ENCODE measurements at places on chromosomes 12 and 14.

DNA sequence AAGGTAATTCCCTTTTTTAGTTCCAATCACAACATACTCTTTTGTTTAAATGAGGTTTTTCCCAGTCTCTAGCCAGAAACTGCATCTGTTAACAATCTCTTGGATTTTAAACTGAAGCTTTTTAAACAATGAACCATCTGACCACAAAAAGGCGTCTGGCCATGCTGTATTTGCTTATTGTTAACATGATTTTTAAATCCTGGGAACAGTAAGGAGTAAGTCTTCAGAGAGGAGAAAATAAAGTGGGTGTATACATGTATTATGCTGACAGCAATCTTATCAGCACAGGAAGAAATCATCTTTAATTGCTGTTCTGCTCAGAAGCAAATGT is 106.2 kb downstream of the DAAM1 start:
- DNase-seq: no peak

GRCh38 chr12:121467638-121468498 is 68.0 kb downstream of the RNF34 start:
- DNase-seq: no peak

DNA sequence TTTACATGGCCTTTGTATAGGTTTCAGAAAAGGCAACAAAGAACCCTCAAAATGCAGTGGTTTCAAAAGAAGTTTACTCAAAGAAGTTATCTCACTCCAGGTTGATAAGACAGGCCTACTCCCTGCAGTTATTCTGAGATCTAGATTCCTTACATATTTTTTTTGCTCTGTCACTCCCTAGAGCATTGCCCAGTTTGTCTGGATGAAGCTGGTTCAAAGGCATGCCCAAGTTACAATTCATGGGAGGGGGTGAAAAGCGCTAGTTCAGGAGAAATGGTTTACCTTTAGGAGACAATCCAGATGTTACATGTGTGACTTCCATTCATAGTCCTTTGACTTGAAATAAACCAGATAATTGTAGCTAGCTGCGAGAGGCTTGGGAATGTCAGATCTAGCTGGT is 115.0 kb downstream of the TPH2 start:
- DNase-seq: no peak

- DNase-seq: peak; percentile 2
Observed at GRCh38 chr12:26195641-26196420, 458 bp downstream of the SSPN start.

DNA sequence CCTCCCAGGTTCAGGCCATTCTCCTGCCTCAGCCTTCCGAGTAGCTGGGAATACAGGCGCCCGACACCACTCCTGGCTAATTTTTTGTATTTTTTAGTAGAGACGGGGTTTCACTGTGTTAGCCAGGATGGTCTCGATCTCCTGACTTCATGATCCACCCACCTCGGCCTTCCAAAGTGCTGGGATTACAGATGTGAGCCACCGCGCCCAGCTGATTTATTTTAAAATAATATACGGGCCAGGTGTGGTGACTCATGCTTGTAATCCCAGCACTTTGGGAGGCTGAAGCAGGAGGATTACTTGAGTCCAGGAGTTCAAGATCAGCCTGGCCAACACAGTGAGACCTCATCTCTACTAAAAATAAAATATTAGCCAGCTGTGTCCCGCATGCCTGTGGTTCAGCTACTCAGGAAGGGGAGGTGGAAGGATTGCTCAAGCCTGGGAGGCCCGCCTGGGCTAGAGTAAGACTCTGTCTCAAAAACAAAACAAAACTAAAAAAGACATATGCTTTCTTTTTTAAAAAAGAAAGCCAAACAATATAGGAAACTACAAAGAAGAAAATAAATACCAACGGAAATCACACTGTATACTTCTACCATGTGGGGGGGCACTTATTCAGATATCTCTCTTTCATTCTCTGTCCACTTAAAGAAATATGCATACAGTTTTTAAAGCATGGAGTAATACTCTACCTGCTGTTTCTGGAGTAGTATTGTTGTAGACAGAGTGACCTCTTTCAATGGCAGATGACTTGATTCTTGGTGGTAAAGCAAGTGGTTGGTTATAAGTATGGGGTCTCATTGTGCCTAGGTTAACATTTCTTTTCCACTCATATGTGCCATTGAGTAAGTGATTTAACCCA is 930 bp upstream of the MIA2 start:
- peak; percentile 16 for DNase-seq

DNA sequence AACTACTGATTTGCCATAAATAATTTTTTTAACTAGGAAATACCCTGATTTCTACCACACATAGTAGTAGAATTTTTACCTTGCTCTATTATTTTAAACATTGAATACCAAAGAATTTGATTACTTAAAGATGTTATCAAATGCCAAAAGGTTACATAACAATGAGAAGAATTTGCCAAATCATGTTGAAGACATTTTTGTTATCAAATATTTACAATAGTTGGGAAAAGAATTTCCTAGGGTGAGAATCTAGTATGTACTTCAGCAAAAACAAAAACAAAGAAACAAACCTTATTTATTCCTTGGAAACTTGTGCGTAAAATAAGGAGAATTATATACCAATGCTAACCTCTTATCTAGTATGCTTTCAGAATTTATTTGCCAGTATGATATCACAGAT is 107.2 kb downstream of the SCAF11 start:
- DNase-seq: no peak

DNA sequence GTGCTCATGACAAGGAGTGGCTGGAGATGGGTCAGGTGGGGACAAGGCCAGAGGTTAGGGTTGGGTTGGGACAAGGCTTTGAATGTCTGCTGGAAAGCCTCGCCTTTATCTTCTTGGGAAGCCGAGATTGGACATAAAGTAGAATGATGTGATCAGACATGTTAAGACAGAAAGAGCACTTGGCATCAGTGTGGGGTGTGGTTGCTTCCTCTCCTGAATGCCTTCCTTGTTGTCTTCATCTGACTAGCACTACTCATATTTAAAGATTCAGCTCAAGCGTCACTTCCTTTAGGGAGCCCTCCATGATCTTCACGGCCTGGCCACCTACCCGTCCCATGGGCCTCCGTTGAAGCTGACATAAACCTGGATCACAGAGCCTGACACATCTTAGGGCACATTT is 14.8 kb upstream of the C12orf75 start:
- DNase-seq: no peak

DNA sequence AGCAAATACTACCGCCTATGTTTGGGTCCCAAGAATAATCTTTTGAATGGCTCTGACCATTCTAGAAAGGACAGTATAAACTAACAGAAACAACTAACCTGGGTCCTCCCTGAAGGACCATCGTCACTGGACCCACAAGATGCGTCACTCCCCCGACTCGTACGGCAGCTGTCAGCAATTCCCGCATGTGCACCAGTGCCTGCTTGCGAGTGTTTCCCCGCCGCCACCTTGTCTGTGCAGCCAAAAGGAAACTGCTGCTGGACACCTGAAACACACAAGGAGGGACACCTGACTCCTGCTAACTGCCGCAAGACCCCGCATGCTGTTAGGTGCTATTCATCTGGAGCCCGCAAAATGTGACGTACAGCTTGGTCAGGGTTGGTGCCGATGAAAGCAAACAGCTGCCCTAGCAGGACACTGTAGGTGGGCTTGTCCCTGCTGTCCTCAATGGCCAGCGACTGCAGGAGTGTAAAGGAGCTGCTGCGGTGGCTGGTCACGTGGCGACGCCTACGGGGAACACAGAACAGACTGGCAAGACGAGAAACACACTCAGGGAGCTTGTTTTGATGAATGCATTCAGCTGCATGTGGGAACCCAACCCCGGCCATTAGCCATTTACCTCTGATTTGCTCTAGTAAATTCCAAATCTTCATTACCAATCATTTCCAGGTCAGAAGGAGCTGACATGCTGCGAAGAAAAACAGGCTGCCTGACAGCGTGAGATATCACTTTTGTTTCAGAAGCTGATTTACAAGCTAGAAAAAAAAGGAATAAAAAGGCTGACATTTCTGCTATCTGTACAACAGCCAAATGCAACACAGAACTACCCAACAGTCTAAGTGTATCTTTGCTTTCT is 118.1 kb downstream of the TRAFD1 start:
- DNase-seq: no peak

- DNase-seq: no peak
Observed at GRCh38 chr12:52618216-52618615, at the start of gene KRT73. KRT73 (minus strand) TSS chr12:52618559; CDS start chr12:52618524, 35 bp downstream.

DNA sequence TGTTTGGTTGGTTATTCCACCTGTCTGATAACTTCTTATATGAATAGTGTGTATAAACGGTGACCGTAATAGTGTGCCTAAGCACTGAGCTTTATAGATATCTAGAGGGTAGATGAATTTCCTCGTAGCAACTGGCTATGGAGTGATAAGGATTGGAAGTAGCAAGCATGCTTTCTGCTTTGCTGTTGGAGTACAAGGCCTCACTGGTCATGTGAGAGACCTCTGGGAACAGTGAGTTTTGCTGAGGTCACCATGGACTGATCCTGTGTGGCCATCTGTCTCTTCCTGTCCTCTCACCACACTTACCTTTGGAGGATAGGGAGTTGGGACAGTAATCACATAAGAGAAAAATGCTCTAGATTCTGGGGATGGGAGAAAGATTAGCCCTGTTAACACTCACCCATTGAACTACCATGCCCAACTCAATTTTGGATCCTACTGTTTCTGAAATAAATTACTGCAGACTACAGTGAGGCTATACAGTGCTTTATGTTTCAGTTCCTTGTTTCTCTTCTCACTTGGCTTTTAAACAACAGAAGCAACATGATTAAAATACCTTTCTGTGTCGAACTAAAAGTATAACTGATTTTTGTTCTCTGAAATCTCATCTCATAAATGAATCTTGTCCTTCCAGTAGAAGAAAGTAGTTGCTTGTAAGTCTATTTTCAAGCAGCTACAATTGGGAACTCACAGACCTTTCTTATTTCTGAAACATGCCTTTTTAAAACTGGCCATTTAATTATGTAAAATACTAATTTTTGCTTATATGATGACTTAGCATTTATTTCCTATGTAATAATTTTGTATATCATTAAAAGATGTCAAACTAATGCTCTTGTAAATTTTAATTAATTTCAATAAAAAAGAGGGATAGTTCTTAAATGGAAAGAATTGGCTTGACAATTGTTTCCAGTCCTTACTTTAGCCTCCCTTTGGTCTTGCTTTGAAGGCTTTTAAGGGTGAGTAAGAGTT is 8.3 kb downstream of the TMX1 start:
- DNase-seq: no peak

GRCh38 chr12:26195250-26195640 is at the start of gene SSPN:
SSPN (plus strand) TSS chr12:26195573; CDS start chr12:26195673, 100 bp downstream.
- no peak for DNase-seq

- DNase-seq: no peak
Observed at GRCh38 chr12:82910246-82910893, 223.7 kb downstream of the TMTC2 start.

GRCh38 chr14:75221797-75222196 is 45.4 kb upstream of the TMED10 start:
- no peak for DNase-seq

GRCh38 chr12:59629890-59630289 is 34.1 kb downstream of the SLC16A7 start:
- no peak for DNase-seq

GRCh38 chr12:63912651-63913050 is 68.2 kb downstream of the SRGAP1 start:
- no peak for DNase-seq

- DNase-seq: no peak
Observed at GRCh38 chr14:35336494-35337268, 44.5 kb downstream of the PSMA6 start.

GRCh38 chr14:62436261-62436660 is 609.0 kb downstream of the KCNH5 start:
- no peak for DNase-seq

DNA sequence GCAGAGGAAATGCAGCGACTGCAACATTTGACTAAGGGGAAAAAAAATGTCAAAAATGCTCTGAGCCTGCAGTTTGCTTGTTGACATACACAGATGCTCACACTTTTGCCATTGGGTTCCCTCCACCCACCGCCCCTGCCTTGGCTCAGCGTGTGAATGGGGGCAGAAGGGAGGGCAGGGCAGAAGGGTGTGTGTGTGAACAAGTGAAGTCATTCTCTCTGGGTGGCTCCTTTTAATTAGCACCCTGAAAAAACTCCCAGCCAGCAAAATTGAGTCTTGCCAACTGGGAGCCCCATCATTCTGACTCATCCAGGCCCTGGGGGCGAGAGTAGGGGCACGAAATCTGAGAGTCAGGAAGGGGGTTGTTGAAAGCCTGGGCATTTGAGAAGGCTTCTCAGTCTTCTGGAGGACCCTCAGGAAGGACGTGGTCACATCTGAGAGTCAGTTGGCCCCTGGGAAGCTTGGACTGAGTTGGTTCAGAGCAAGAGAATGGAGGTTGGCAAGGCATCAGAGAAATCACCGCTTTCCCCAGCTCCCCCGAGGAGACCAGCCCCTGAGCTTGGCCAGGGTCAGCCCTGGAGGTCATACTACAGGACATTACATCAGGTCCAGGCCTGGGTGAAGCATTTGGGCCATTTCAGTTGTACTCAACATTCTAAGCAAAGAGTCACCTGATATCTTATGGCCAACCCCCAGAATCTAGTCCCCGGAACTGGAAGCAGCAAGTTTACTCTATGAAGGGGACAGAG is 22.7 kb upstream of the KRT78 start:
- peak; percentile 69 for DNase-seq

- no peak for DNase-seq
Observed at GRCh38 chr14:93582516-93582915, 151.8 kb downstream of the UNC79 start.

DNA sequence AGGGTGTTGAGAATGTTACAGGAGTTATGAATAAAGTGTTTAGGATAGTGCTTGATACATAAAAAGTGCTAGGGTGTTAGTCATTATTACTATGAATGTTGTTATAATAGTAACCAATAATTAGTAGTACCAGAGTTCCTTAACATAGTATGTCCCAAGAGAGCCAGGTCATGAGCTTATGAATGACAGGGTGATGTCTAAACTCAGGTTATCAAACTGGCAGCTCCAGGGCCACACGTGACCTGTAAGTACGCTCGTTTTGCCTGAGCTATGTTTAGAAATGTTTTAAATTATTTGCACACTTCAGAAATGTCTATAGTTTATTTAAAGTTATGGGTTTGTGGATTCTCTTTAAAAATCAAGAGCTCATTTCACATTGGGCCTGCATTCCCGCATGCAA is 14.1 kb upstream of the GRIP1 start:
- DNase-seq: no peak

GRCh38 chr12:71955970-71956369 is 17.3 kb downstream of the TPH2 start:
- no peak for DNase-seq

GRCh38 chr12:62328296-62328921 is 68.2 kb downstream of the USP15 start:
- DNase-seq: no peak

- DNase-seq: no peak
Observed at GRCh38 chr12:75483431-75483830, 2.9 kb downstream of the GLIPR1 start.

GRCh38 chr12:69238589-69239351 is 599 bp upstream of the CPSF6 start:
- no peak for DNase-seq
